Sigmoid colon (tissue), 7 donors: ENCODE measurements at places on chromosomes 3 and 15.

- DNase-seq: no peak
- no peak overlapping the region for H3K4me3 ChIP-seq
- H3K27ac ChIP-seq: no peak overlapping the region
- H3K4me1 ChIP-seq: peaks cover 42% of the 10 kb centered on the region
Measured at GRCh38 chr15:98785807-98786621, 137.7 kb downstream of the IGF1R start.

- no peak for DNase-seq
- H3K27me3 ChIP-seq: no peaks in the 10 kb centered on the region
- H3K4me1 ChIP-seq: no peaks in the 10 kb centered on the region
- H3K27ac ChIP-seq: no peak overlapping the region
Measured at GRCh38 chr3:153901991-153902390, 219.2 kb upstream of the ARHGEF26 start.

GRCh38 chr3:72938471-72939265 lies 50.8 kb downstream of the GXYLT2 start:
- H3K27ac ChIP-seq: peak overlapping the region; percentile 52
- H3K27me3 ChIP-seq: no peaks in the 10 kb centered on the region
- no peaks in the 10 kb centered on the region for H3K4me1 ChIP-seq
- no peaks in the 10 kb centered on the region for H3K36me3 ChIP-seq

DNA sequence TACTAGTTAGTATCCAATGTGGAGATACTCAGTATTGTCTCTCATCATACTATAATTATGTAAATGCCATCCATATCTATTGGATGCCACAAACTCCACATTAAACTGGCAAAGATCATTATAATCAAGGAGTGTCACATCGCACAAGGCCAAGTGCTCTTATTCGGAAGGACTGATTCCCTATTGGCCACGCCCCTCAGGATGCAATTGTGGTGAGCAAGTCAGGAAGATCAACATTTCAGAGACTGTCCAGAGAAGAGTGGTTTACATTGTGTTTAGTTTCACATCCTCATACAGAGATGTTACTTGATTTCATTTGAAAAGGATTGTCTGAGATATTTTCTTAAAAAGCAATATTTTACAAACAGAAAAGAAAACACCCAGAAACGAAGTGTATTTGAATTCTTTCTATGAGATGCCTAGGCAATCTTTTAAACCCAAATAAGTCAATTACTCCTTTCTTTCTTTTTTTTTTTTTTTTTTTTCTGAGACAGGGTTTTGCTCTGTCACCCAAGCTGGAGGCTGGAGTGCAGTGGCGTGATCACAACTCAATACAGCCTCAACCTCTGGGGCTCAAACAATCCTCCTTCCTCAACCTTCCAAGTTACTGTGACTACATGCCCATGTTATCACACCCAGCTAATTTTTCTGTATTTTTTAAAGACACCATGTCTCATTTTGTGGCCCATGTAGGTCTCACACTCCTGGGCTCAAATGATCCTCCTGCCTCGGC lies 369.1 kb downstream of the RBMS3 start:
- no peak overlapping the region for H3K4me3 ChIP-seq
- H3K4me1 ChIP-seq: peaks cover 3% of the 10 kb centered on the region
- H3K27ac ChIP-seq: no peak overlapping the region
- DNase-seq: no peak

DNA sequence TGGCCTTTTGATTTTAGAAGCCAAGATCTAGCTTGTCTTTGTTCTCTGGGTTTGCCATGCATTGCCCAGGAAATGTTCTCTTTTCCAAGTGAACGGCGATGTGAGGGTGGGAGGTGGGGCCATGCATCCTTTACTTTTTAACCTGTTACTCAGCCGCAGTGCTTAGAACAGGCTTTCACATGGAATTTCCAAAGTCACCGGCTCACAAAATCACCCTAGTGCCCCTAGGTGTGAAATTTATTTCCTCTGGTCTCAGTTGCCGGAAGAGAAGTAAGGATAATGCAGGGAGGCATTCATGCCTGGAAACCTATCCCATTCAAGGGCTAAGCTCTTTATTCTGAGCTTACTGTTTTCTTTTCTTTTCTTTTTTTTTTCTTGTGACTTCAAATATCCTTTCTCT lies 93.2 kb downstream of the CACNA2D3 start:
- no peak for DNase-seq
- no peak overlapping the region for H3K4me3 ChIP-seq
- H3K4me1 ChIP-seq: peaks cover 18% of the 10 kb centered on the region
- no peaks in the 10 kb centered on the region for H3K27me3 ChIP-seq

- peaks cover 29% of the 10 kb centered on the region for H3K4me1 ChIP-seq
- no peaks in the 10 kb centered on the region for H3K27me3 ChIP-seq
- H3K36me3 ChIP-seq: no peaks in the 10 kb centered on the region
- H3K27ac ChIP-seq: no peak overlapping the region
Measured at GRCh38 chr15:90038632-90039095, 37.5 kb downstream of the ZNF710 start.

DNA sequence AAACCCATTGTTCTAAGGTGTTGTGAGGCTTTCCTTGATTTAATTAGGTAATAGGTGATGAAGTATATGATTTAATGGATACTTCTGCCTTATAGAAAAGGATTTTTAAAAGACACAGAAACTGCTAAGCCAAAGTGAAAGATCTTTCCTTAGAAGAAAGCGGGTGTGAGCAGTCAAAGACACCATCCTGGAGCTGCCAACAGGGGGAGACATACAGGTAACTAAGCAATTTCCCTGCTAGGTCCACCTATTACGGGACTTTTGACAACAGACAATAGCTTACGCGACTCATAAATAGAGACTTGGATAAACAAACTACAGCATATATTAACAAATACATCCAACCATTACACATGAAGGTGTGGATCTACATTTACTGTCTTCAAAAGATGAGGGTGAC lies 669.5 kb downstream of the SQOR start:
- no peaks in the 10 kb centered on the region for H3K36me3 ChIP-seq
- H3K4me3 ChIP-seq: no peak overlapping the region
- H3K27ac ChIP-seq: no peak overlapping the region
- no peaks in the 10 kb centered on the region for H3K4me1 ChIP-seq

- H3K27me3 ChIP-seq: no peaks in the 10 kb centered on the region
- H3K4me3 ChIP-seq: no peak overlapping the region
- no peak for DNase-seq
- H3K27ac ChIP-seq: no peak overlapping the region
Measured at GRCh38 chr3:14234251-14235002, 55.8 kb downstream of the LSM3 start.
